ENCODE measurements at places on chromosomes 16 and 17.

GRCh38 chr17:15456972-15457722, 10.3 kb downstream of the CDRT4 start:
- no peak for DNase-seq

GRCh38 chr16:56869513-56870275, 4.7 kb downstream of the SLC12A3 start:
- DNase-seq, result peak; percentile 90

GRCh38 chr17:50060951-50061712, 5.2 kb downstream of the ITGA3 start:
- no peak for DNase-seq

- peak; percentile 76 for DNase-seq
Measured at GRCh38 chr16:30533748-30534367, 800 bp downstream of the ZNF747 start.

DNA sequence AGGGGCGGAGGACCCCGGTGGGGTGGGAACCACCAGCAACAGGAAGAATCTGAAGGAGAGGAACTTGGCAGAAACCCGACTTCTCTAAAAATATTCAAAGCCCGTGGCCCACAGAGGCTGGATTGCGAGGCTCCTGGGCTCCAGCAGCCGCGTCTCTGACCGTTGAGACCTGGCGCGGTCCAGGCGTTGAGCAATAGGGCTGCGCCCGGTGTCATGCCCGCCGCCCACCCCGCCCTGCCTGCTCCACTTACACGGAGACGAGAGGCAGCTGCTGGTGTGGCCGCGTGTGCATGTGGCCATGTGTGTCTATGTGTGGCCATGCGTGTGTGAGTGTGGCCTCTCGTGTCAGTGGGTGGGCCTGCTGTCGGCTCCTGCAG, 83.6 kb downstream of the IRF8 start:
- DNase-seq, result no peak

- no peak for DNase-seq
Measured at GRCh38 chr16:58105631-58106030, 23.6 kb downstream of the CFAP20 start.

GRCh38 chr16:17251496-17251895, 219.3 kb downstream of the XYLT1 start:
- no peak for DNase-seq

DNA sequence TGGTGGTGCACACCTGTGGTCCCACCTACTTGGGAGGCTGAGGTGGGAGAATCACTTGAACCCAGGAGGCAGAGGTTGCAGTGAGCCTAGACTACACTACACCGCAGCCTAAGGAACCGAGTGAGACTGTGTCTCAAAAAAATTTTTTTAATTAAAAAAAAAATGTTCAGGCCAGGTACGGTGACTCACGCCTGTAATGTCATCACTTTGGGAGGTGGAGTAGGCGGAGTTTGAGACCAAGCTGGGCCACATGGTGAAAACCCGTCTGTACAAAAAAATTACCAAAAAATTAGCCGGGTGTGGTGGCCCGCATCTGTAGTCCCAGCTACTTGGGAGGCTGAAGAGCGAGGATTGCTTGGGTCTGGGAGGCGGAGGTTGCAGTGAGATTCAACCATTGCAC, 3.6 kb upstream of the FAM222B start:
- DNase-seq, result no peak

- DNase-seq, result peak; percentile 65
Measured at GRCh38 chr16:67372664-67373063, 20.6 kb downstream of the TPPP3 start.

DNA sequence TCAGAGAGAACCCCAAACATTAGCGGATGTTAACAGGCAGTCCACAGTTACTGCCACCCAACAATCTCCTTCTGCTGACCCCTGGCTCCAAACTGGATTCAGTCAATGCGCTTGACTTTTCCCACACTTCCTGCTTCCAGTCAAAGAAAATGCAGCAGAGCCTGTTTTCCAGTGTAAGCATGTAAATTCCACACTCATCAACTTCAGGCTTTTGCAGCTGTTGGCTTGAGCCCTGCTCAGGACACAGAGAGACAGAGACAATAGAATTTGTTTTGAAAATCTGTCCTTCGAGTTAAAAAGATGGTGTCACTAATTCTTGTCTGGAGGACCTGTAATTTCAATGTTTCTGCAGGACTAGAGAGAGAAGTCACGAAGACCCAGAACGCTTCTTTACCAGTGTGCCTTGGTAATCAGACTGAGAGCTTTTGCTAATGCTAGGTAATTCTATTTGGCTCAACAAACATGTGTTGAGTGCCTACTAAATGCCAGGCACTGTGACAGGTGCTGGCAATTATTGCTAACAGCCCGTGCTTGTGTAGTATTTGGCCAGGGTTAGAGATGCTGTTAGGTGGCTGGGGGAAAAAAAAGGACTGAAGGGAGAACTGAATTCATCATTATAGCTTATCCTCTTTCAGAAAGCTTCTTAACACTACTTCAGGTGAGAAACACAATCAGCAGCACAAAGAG, 32.5 kb downstream of the HOXB1 start:
- DNase-seq, result no peak

DNA sequence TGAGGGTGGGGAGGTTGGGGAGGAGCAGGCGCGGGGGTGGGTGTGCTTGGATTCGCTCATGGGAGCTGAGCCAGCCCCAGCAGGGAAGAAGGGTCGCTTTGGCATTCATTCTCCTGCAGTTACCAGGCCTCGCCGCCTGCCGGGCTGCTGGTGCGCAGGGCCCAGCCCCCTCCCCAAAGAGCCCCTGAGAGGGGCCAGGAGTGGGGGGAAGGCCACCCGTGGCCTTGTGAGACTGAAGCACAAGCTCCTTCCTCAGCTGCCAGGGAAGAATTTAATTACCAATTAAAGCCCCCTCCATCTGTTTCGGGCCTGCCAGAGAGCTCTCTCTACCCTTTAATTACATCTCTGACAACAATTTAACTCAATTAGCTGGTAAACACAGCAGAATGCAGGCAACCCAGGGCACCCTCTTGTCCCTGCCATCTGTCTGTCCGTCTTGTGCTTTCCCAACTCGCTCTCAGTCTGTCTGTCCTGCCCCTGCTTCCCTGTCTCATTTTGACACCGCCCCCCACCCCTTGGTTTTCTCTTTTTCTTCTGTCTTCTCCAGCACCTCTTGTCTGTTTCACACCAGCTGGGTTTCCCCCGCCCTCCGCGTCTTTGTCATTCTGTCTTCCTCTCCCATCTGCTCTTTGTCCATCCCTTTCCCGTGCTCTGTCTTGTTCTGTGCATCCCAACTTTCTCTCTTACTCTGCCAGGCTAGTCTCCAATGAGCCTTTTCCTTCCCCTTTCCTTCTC, 32.7 kb downstream of the CDK5RAP3 start:
- no peak for DNase-seq

- no peak for DNase-seq
Measured at GRCh38 chr17:78488867-78489634, 88.1 kb downstream of the DNAH17 start.

DNA sequence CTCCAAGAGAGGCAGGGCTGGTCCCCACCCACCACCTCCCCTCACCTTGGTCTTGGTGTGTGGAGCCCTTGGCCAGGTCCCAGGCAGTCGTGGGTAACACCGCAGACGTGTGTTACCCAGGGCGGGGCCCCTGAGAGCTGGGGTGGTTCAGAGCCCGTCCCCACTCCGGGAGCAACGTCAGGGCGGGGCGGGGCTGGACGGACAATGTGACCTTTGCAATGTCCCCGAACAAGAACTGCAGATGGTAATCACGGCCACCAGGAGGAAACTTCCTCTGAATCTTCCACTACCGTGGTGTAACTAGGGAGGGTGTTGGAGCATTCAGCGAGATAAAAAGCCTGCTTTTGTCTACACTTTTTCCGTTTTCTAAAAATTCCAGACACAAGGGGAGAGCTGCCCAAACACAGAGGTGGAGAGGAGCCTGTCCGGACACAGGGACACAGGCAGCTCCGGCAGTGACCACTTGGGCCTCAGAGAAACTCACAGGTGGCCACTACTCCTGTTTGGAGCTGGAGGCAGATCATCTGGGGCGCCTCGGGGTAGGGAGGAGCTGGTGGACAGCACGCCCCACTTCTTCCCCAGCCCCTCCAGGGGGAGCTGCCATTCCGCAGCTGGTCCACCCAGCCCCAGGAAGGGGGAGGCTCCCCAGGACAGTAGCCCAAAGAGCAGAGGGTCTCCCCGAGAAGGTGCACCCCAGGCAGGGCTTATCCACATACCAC, 14.2 kb upstream of the SLC38A10 start:
- DNase-seq, result peak; percentile 68

DNA sequence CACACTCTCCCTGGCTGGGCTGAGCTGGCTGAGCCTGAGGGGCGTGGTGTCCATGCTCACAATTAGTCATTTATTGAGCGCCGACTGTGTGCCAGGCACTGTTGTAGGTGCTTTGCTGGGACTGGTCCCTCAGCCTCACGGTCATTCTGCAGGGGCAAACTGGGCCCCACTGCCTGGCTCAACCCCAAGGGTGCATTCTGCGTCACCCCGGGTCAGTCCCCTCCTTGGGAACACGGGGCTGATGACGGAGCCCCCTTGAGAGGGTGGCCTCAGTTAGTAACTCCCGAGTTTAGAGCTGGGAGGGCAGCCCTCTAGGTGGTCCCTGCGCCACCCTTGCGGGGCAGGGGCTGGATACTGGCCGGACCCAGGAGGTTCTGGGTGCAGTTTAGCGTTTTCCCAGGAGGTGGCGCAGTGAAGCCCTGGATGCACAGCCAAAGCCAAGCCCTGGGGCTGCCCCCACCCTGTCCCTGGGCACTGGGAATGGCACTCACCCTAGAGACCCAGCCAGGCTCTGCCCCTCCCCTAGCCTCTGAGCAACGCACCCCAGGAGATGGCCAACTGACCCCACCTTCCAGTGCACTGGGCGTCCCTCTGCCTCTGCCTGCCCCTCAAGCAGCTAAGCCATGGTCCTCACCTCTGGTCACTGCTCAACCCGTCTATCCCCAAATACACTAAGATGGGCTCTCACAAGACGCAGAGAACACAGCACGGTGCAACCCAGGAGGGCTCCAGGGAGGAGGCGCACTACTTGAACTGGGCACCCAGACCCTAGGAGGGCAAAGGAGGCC, 243.2 kb upstream of the GSE1 start:
- DNase-seq, result peak; percentile 74

DNA sequence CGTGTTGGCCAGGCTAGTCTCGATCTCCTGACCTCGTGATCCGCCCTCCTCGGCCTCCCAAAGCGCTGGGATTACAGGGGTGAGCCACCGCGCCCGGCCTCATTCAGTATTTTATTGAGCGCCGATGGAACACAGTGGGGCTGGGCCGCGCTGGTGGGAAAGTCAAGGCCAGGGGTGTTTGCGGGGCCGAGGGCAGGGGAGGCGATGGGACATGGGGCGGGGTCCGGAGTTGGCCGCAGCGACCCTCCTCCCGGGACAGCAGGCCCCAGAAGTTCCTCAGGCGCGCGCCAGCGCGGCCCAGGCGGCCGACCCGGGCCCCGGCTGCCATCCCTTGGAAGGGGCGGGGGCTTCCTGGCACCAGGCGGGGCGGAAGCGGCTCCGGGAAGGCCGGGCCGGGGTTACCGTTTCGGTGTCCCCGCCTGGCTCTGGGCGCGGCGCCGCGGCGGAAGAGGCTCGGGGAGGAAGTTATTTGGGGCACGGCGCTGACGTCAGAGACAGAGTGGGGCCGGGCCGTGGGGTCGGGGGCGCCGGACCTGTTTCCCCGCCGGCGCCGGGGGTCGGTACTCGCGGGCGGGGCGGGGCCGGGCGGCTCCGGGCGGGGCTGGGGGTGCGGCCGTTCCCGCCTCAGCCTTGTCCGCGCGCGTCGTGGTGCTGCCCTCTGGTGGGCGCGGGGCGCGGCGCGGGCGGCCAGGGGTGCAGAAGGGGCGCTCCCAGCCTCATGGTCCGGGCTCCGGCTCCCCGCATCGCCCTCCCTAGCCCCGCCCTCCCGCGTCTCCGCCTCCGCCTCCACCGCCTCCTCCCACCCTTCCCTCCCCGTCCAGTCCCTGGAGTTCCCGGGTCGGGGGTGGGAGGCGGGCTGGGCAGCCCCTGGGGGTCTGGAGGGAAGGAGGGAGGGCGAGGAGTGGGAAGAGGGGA, 952 bp upstream of the PRSS27 start:
- peak; percentile 96 for DNase-seq

- no peak for DNase-seq
Measured at GRCh38 chr16:9525037-9525436, 433.6 kb downstream of the HAPSTR1 start.
